LNCaP clone FGC (cell line): ENCODE measurements at places on chromosomes 11 and 22.

DNA sequence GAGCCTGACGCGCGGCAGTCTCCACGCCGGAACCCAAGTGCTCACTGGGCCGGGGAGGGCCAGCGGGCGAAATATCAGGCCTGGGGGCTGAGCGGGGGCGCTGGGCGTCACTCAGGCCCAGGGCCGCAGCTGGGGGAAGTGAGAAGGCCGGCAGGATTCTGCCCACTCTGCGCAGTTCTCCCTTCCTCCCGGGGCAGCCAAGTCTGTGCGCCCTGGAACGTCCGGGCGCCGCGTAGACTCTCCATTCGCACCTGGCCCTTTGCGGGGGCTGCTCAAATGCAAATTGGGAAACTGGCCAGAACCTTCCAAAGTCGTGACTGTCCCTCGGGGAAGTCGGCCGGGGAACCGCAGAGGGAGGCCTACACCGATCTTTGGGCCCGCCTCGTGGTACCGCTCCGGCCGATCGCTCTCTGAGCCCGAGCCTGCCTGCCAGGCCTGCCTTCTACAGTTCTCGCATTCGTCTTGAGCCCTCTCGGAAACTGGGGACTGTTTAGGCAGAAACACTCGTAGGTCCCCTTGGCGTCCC, 2.2 kb upstream of the SLC6A5 start:
- DNase-seq, result no peak

GRCh38 chr11:73137262-73137943, 4.7 kb downstream of the FCHSD2 start:
- no peak for DNase-seq

DNA sequence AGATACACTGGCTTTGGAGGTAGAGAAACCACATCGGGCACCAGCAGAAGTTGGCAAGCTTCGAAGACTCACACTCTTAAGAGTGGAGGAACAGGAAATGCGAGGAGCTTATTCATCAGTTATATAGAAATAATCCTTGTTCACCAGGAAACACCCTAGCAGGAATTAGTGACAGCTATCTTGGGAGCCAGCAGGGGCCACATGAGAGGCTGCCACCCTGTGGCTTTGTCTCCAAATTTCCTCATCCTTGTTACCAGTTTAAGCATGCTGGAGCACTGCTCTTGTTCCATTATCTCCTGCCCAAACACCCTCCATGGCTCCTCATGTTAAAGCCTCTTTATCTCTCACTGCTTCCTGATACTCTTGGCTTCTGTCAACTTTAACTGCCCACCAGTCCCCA, 131.0 kb downstream of the PLEKHA7 start:
- DNase-seq, result peak; percentile 91

DNA sequence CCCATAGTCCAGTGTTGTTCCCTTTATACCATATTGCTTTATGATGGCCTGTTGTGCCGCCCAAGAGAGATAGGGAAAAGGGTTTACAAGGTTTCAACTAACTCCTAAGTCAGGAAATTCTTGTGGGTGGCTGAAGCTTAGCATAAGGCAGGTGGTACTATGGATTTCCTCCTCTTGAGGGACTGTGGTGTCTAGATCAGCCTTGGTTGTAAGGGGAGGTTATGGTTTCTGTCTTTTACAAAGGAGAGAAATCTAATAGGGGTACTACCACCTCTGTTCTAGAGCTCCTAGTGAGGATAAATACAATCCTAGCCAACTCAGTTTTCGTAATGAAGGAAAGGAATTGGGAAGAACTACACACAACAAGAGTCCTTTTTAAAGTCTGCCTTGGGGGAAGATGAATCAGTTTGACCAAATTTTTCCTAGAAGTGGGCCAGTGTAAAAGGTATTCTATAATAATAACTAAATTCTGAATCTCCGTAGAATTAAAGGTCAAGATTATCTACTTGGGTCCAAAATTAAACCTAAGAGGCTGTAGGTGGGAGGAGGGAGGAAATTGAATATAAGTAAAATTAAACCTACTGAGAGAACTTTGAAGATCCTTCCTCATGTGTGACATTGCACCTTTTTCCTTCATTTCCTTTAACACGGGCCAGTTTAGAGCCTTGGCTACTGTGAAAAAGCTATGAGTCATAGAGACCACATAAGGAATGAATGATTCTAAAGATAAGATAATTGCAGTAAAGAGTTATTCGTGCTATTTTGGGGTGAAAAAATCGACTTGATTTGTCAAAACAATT, 17.2 kb downstream of the DLAT start:
- DNase-seq, result no peak

DNA sequence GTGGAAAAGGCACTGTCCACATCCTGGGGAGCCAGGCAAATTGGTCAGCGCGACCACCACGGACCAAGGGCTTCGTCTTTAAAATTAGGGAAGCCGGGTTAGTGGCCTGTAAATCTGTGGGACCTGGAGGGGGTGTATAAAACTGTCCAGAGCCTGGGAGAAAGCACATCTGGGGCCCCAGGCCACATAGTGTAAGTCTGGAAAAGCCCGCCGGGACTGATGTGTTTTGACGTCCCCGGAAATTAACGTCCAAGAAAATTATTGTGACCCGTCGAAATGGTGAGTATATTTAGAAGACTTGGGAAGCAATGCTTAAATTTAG, 4.2 kb upstream of the IGF2 start:
- DNase-seq, result no peak

DNA sequence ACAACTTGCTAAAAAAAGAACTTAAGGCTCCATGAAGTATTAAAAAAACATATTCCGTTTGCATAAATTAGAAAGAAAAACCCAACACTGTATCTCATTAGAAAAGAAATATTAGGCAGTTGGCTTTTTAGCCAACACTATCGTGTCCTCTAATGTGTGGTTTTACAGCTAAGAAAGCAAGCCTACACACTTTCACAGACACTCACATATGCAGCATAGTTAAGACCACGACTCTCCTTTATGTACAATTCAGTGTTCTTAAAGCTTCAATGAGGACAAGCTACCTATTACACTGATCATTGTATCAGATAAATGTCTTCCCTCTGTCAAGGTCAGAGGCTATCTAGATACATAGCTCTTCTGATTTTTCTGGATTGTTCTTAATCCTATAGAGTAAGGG, 80.1 kb downstream of the PICALM start:
- no peak for DNase-seq

- no peak for DNase-seq
Measured at GRCh38 chr11:102470251-102470650, 17.7 kb upstream of the TMEM123 start.

GRCh38 chr11:22930816-22931594, 70.7 kb upstream of the CCDC179 start:
- no peak for DNase-seq

DNA sequence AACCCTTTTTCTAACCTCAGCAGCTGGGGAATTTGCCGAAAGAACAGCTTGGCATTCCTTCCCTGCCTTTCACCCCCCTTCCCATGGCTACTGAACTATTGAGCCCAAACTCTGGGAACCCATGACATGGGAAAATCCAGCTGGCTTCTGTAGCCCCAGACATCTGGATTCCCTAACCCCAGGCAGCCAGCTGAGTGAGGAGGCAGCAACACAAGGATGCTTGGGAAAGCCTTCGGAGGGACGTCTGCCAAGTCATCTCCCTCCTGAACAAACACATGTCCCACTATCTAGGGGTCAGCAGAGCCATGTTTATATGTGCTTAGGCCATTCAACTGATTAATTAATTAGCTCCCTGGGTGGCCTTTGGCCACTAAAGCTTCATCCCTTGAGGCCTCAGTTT, 21.6 kb downstream of the LRRC55 start:
- DNase-seq, result no peak

- DNase-seq, result no peak
Measured at GRCh38 chr11:61513143-61513765, 4.7 kb downstream of the LRRC10B start.

DNA sequence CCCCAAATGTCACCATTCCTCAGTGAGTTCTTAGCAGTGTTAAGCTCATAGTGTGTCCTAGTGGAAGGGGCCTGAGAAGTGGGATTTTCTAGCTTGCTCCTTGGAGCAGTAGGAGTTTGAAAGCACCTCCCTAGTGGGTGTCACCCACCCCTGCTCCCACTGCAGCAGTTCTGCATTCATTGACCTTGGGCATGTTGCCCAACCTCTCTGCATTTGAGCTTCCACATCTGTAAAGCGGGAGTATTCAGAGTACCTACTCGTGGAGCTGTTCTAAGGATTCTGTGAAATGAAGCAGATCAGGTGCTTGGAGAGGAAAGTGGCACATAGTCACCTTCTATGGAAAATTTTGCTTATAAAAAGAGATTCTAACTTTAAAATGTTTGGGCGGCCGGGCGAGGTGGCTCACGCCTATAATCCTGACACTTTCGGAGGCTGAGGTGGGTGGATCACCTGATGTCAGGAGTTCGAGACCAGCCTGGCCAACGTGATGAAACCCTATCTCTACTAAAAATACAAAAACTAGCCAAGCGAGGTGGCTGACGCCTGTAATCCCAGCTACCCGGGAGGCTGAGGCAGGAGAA, 16.9 kb downstream of the LMO2 start:
- DNase-seq, result no peak

- peak; percentile 70 for DNase-seq
Measured at GRCh38 chr11:47998733-47999359, 18.5 kb downstream of the PTPRJ start.

GRCh38 chr11:100984668-100985067, 144.9 kb downstream of the PGR start:
- no peak for DNase-seq

DNA sequence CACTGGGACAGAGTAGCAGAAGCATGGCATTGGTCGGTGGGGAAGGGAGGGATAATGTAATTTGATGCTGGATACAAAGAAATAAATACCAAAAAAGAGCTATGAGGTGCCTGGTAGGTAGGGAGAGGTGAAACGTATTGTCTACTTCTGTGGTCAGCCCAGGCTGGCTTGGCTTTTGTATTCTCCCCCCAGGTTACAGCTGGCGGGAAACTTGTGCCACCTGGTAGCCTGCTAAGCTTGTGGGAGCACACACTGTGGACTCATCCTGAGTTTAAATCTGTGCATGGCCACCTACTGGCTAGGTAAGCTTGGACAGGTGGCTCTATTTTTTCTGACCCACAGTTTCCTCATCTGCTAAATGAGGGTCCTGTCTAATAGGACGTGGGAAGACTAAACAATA, 165.2 kb upstream of the E2F8 start:
- no peak for DNase-seq

- no peak for DNase-seq
Measured at GRCh38 chr11:83205608-83206185, 12.2 kb downstream of the ANKRD42 start.

DNA sequence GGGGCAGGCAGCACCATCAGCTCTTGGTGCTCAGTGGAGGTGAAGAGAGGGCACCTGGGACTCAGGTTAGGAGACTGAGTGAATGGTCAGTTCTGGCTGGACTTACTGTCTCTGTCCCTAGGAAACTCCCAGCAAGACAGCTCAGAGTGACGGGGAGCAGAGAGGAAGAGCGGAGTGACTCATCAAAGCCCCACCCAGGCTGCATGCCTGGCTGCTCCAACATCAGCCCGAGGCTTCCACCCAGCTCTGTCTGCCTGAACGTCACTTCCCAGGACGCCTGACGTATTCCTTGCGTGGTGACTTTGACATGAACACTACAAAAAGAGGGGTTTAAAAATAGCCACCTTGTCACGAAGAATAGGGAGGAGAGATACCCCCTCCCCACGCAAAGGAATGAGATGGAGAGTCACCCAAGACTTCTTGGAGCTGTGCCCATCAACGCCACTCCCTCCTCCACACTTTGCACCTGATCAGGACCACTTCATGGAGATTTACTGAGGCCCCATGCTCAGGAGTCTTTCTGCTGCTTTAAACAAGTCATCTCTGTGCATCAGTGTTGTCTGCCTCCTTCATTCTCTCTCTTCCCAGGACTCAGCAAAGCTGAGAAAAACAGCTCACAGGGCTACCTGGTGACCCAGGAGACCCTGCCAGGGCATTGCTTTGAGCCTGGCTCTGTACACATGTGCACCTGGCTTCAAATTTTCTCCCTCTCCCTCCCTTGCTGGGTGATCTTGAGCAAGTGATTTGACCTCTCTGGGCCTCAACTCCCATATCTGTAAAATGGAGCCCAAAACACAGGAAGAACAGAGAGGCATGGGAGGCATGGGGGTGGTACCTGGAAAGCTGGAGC, 83.1 kb downstream of the MN1 start:
- no peak for DNase-seq

- no peak for DNase-seq
Measured at GRCh38 chr22:43274595-43275240, 68.5 kb downstream of the SCUBE1 start.

- DNase-seq, result peak; percentile 8
Measured at GRCh38 chr11:40129266-40129665, 1330.2 kb downstream of the LRRC4C start.

DNA sequence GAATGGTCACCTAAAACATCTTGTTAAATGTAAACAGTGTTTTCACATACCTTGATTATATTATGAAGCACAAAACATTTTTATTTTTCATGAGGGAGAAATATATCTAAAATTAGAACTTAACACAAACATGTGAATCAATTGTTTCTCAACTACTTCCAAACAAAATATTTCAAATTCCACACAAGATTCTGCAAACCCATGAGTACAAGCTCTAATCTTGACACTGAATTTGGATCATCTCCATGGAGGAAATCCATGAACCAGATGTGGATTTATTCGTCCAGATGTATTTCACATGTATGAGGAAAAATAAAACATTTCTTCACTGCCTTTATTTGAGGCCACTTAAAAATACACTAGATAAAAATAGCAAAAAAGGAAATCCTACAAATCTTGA, 184.2 kb downstream of the SBF2 start:
- no peak for DNase-seq

- peak; percentile 69 for DNase-seq
Measured at GRCh38 chr11:22703040-22703439, 36.6 kb downstream of the GAS2 start.

- no peak for DNase-seq
Measured at GRCh38 chr22:47098121-47098520, 335.7 kb downstream of the TBC1D22A start.

- no peak for DNase-seq
Measured at GRCh38 chr11:110972106-110972505, 259.9 kb upstream of the ARHGAP20 start.

DNA sequence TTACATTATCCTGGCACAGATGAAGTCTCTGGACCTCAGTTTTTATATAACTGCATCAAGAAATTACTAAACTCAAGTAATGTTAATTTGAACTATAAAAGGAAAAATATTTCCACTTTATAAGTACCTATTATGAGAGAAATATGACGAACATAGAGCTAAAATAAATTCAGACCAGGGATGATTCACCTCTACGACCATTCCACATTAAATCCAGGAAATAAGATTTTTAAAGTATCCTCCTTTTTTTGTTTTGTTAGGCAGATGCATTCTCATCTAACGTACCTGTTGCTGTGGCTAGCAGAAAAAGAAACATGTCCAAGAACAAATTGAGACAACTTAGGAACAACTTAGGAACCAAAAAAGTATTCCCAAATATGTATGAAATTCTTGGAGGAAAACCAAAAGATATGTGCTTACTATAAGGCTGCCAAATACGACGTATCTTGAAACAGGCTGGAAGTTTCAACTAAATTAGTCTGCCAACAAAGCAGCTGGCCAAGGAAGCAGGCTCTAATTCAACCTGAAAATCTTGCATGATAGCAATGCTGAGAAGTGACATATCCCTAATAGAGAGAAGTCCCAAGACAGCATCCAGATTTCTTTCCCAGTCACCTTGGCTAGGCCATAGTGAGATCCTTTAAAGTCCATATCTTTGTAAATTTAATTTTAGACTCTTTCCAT, 15.7 kb downstream of the SPTY2D1 start:
- DNase-seq, result peak; percentile 18
